ENCODE measurements at places on chromosomes 4 and X. TPM values are rescaled to one million over a fixed set of nuclear protein-coding genes. Genes with fewer than 3 reads are reported as not detected.

Gene TLR10
- 0.05 TPM for total RNA-seq

Gene RIBC1
- total RNA-seq, result 0.85 TPM

Gene MTMR8
- total RNA-seq, result 0.40 TPM

Gene HMX1
- 0.13 TPM for total RNA-seq

Gene S100G
- not detected for total RNA-seq

Gene VEGFC
- total RNA-seq, result 17.3 TPM

Gene SERTM2
- not detected for total RNA-seq

Gene CXXC4
- total RNA-seq, result not detected

Gene PHOX2B
- not detected for total RNA-seq

Gene MRPL1
- 24.1 TPM for total RNA-seq

Gene CORIN
- total RNA-seq, result not detected

Gene CTAG1B
- total RNA-seq, result not detected

Gene FUNDC1
- total RNA-seq, result 24.2 TPM

Gene PDE5A
- total RNA-seq, result 0.25 TPM

Gene REPS2
- 0.87 TPM for total RNA-seq

Gene HOPX
- total RNA-seq, result not detected

Gene TMPRSS11A
- total RNA-seq, result not detected

Gene NOX1
- total RNA-seq, result 0.03 TPM

Gene POU4F2
- total RNA-seq, result not detected

Gene AKAP4
- total RNA-seq, result not detected

Gene CHRDL1
- not detected for total RNA-seq

Gene LRP2BP
- 0.13 TPM for total RNA-seq

Gene DCX
- total RNA-seq, result not detected

Gene HEPH
- total RNA-seq, result not detected

Gene RADX
- 0.06 TPM for total RNA-seq

Gene MAP3K15
- 1.8 TPM for total RNA-seq

Gene ARX
- 0.30 TPM for total RNA-seq

Gene PSAPL1
- total RNA-seq, result 0.09 TPM

Gene SPANXB1
- total RNA-seq, result 4.0 TPM

Gene TNIP3
- 0.71 TPM for total RNA-seq

Gene OR13H1
- total RNA-seq, result not detected

Gene TLR6
- 5.1 TPM for total RNA-seq

Gene P2RY4
- total RNA-seq, result not detected

Gene FRMD7
- total RNA-seq, result not detected

Gene ADGRG4
- not detected for total RNA-seq

Gene SAGE1
- 0.02 TPM for total RNA-seq

Gene FGFBP1
- total RNA-seq, result 3.4 TPM

Gene GNRHR
- total RNA-seq, result not detected

Gene REELD1
- not detected for total RNA-seq

Gene MAOA
- total RNA-seq, result 0.30 TPM

Gene AMTN
- 0.09 TPM for total RNA-seq

Gene PAGE5
- total RNA-seq, result not detected

Gene DGAT2L6
- not detected for total RNA-seq

Gene SLC7A11
- 33.3 TPM for total RNA-seq

Gene SULT1B1
- not detected for total RNA-seq

Gene TGIF2LX
- total RNA-seq, result not detected

Gene F8A1
- total RNA-seq, result 57.7 TPM

Gene DCAF4L1
- total RNA-seq, result 0.11 TPM

Gene TRAM1L1
- total RNA-seq, result 0.65 TPM

Gene TRIM61
- total RNA-seq, result not detected

Gene RASSF6
- 0.83 TPM for total RNA-seq
